ENCODE measurements at places on chromosomes 3 and 15.

GRCh38 chr3:19911452-19911851 lies 22.6 kb downstream of the EFHB start:
- no peak for DNase-seq

DNA sequence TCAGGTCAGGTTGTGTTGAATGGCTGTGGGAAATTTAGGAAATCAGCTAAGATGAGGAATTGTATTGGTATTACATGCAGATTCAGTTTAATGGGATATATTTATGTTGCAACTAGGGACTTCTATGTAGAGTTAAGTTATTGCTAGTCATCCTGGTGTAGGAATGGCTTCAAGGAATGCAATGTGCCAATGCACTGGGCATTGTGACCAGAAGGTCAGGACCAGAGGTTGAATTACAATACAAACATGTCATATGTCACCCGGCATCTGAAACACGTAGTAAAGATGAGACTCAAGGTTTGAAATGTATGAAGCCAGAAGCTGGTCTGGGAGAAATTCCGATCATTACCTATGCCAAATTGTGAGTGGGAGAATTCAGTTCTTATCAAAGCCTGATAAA lies 11.7 kb upstream of the GAP43 start:
- no peak for DNase-seq

GRCh38 chr15:49628379-49628778 lies 7.5 kb downstream of the DTWD1 start:
- DNase-seq = no peak

DNA sequence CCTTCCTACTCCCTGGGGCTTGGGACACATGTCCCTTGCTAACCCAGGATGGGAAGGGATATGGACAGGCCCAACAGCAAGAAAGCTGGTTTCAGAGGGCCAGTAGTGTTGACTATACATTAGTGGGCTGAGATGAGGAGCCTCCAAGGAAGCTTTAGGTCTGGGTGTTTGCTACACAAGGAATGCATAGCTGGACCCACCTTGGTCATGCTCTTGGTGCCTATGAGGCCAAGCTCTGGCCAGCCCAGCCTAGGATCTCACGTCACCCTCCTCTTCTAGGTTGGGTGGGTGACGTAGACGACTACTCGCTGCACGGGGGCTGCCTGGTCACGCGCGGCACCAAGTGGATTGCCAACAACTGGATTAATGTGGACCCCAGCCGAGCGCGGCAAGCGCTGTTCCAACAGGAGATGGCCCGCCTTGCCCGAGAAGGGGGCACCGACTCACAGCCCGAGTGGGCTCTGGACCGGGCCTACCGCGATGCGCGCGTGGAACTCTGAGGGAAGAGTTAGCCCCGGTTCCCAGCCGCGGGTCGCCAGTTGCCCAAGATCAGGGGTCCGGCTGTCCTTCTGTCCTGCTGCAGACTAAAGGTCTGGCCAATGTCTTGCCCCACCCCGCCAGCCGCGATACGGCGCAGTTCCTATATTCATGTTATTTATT lies 653 bp upstream of the WDR6 start:
- no peak for DNase-seq

GRCh38 chr3:67647390-67647878 lies 7.0 kb downstream of the SUCLG2 start:
- no peak for DNase-seq

GRCh38 chr15:69172847-69173246 lies 12.4 kb downstream of the GLCE start:
- no peak for DNase-seq

GRCh38 chr3:86793786-86794185 lies 197.2 kb downstream of the VGLL3 start:
- DNase-seq = no peak

DNA sequence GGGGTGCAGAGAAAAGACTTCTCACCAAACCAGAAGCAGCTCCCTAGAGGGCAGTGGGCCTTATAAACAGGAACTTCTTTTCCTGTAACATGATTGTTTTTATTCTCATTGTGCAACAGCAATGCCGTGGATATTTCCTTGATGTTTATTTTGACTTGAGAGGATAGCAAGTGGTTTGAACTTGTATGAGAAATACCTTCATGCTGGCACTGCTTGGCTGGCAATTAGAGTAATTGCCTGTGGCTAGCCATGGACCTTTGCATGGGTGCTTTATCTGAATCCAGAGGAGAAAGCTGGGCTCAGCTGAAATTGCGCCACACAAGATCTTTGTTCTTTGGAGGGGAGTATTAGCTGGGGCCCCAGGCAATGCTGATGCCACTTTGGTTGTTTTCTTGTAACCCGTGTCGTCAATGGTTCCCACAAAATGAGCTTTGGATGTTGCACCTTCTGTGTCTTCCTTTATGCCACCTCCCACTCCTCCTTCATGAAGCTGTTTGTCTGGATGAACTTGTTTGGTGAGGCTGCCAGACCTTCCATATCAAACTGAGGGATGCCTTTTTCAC lies 37.9 kb downstream of the CMTM8 start:
- no peak for DNase-seq

- no peak for DNase-seq
These were observed 10.3 kb upstream of the SLC25A38 start for GRCh38 chr3:39372833-39373232.

GRCh38 chr3:195068084-195069080 lies 202.6 kb downstream of the XXYLT1 start:
- DNase-seq = no peak

GRCh38 chr3:11671648-11672100 lies 28.0 kb upstream of the VGLL4 start:
- DNase-seq = no peak

DNA sequence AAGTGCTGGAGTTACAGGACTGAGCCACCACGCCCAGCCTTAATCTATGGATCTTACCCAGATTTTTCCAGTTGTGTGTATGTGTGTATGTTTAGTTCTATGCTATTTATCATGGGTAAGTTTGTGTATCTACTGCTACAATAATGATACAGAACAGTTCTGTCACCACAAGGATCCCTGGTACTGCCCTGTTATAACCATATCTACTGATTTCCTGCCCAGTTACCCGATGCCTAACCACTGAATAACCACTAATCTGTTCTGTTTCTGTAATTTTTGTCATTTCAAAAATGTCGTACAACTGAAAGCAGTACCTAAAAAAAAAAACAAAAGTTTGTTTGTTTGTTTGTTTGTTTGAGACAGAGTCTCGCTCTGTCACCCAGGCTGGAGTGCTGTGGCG lies 123.7 kb upstream of the RAP2B start:
- DNase-seq = no peak

GRCh38 chr3:181700168-181701087 lies 11.3 kb upstream of the SOX2 start:
- DNase-seq = peak; percentile 40

DNA sequence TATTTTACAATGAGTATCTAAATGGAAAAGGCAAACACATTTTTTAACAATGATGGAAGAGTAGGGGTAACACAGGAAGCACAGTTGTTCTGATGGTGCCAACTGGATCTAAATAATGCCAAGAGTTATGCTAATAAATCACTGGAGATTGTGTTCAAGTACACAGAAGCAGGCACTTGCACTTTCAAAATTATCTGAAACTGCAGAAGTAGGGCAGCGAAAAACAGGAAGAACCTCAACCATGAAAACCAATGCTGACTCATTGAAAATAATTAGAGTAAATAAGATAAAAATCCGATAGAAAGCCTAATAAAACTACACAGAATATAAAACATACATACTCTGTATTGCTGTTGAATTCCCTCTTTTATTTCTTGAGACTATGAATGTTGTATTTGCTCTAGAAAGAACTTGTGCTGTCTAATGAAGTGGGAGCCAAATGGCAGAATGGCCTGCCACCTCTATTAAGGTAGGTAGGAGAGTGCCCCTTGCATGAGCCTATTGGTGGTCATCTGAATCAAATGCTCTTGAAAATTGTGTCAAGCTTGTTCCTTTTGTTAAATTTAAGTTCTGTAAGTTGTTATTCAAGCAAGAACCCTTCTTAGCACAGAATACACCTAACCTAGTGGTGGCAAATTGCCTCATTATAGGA lies 93.7 kb downstream of the ABI3BP start:
- no peak for DNase-seq

- peak; percentile 66 for DNase-seq
These were observed 452.8 kb downstream of the FOXP1 start for GRCh38 chr3:71130471-71131374.

- DNase-seq = no peak
These were observed 188.1 kb downstream of the CHST2 start for GRCh38 chr3:143307613-143308183.

DNA sequence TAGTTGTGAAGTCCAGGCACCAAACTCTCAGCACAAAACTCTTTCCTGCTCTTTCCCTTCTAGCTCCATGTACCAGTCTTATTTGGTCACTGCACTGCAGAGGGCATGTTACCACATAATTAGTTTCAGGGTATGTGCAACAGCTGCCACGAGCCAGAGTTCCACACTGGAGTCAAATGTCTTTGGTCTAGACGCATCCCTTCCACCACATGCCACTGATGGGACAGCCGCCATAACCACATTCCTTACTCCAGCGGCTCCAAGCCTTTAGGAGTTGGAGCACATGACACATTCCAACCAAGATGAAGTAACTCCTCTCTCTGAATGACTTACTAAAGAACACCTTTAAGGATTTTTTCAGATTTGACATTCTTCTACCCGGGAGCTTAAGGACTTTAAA lies 153.4 kb downstream of the ERC2 start:
- DNase-seq = no peak

DNA sequence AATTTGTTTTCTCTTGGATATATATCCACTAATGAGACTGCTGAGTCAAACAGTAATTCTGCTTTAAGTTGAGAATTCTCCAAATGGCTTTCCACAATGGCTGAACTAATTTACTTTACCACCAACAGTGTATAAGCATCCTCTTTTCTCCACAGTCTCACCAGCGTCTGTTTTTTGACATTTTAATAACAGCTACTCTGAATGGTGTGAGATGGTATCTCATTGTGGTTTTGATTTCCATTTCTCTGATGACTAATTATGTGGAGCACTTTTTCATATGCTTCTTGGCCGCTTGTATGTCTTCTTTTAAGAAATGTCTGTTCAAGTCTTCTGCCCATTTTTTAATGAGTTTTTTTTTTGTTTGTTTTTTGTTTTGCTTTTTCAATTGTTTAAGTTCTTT lies 206.2 kb downstream of the CTNNB1 start:
- no peak for DNase-seq

DNA sequence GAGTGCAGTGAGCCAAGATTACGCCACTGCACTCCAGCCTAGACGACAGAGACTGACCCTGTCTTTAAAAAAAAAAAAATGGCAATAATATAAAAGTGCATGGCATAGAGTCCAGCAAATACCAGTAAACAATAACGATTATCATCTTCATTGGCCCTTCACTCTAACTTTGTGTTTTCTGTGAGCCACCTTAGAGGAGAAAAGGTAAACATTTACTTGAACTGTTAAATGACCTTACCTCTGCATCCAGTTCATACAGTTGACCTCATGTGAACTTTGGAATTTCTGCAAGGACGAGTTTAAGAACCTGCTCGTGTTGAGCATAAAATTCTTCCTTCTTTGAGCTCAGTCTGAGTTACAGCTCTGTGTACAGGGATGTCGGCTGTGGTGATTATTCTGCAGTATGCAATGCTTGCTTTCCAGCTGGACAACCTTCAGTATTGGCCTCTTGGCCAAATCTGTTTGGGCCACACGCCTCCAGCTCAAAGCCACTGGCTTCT lies 56.6 kb downstream of the RLBP1 start:
- DNase-seq = no peak

DNA sequence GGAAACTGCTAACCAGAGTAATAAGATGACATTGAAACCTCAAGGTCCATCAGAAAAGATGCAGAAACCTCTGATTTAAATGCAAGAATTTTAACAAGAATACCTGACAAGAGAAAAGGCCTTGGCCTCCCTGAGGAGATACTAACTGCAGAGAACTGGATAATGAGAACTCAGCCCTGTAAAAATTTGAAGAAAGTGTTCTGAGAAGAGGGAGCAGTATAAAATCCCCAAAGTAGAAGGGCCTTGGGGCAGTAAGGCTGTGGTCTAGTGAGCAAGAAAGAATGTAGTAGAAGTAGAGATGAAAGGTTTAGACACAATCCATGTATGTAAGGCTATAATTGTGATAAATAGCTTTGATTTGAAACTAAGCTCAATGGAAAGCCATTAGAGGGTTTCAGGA lies 394.1 kb downstream of the ZBBX start:
- no peak for DNase-seq

DNA sequence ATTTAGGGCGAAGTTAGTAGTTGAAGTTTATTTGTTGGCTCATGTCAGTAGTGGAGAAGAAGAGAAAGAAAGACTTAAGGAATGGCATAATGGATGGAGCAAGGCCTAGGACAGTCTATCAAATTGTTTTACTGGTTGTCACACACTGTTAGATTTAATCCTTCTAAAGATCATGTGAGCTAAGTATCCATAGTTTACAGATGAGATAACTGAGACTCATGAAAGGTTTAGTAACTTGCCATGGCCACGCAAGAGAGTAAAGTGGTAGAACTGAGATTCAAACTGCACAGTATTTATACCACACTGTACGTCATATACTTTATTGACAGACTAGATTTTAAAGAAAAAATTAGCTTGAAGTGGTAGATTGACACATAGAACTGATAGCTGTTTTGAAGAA lies 11.4 kb downstream of the SPRED1 start:
- no peak for DNase-seq

GRCh38 chr3:196706327-196706726 lies 5.7 kb downstream of the CEP19 start:
- DNase-seq = no peak

DNA sequence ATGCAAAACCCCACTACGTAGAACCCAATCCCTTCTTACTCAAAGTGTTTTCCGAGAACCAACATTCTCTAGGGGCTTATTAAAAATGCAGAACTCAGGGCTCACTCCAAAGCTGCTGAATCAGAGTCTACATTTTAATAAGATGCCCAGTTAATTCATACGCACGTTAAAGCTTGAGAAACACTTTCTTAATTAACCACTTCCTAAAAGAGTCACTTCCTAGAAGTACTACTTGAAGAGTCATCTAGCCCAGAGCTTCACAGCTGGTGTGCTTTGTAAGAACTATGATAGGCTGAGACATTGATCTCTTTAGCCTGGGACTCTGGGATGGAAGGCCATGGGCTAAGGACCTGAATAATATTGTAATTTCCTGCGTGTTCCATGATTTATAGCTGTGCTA lies 9.0 kb downstream of the COL6A5 start:
- DNase-seq = no peak

GRCh38 chr15:79218588-79219200 lies 63.8 kb upstream of the ANKRD34C start:
- DNase-seq = no peak

DNA sequence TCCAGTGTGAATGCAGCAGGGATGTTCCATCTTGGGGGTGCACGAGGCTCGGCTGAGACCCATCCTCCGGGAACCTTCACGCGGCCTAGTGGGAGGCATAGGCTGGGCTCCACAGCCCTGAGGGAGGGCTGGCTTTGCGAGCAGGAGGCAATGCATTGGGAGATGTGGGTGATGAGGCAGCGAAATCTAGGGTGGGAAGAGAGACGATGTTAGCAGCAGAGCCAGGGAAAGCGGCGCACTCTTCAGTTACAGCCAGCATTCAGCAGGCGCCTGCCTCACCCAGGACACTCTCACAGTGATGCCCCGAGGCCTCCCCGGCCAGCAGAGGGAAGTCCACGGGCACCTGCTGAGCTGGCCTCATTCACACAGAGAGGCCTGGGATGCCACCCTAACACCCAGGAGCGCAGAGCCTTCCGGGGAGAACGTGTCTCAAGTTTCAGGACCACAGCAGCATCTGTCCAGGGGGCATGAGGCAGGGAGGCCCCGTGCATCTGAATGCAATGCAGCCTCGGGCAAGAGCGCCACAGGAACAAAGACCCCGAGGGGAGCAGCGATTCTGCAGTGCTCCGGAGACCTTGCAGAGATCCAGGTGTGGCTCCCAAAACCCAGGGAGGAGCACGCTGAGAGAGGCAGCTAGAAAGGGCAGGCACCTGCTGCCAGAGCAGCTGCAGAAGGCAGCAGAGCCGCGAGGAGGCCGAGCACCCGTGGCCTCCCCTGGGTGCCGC lies 102.4 kb downstream of the NUP210 start:
- DNase-seq = no peak

Data from activated T-helper 2 cell treated with anti-CD3 and anti-CD28 coated beads, Interferon-gamma antibody, Interleukin-2, Interleukin-4, amounts not matched to agents 10 μg/mL and 5 μg/mL and 100 μg/mL, durations not matched to agents 14 hours and 24 hours and 36 hours (primary cell).